HCEC 1CT (cell line): ENCODE measurements at places on chromosomes 5 and 9.

- no peak for DNase-seq
Measured at GRCh38 chr9:75591972-75592371, 298.5 kb upstream of the PCSK5 start.

GRCh38 chr9:128033609-128034008 lies 33.5 kb downstream of the NAIF1 start:
- no peak for DNase-seq

DNA sequence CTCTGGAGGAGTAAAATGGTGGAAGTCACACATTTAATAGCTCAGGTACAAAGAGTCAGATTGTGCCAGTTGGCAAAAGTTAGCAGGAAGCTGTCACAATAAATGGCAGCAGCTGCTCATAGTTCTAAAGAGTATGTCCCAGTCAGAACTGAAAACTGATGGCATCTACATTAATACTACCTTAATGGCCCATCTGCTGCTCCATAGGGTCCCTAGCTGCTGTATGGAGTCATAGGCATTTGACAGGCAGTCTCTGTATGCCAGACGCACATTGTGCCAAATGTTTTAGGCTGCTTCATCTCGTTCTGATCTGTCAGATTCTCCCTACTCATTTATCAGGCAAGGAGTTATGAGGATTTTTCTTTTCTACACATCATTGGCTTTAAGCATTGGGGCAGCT lies 515.8 kb upstream of the ARRDC3 start:
- DNase-seq: no peak

- no peak for DNase-seq
Measured at GRCh38 chr5:134758176-134758503, 439 bp upstream of the DDX46 start.

DNA sequence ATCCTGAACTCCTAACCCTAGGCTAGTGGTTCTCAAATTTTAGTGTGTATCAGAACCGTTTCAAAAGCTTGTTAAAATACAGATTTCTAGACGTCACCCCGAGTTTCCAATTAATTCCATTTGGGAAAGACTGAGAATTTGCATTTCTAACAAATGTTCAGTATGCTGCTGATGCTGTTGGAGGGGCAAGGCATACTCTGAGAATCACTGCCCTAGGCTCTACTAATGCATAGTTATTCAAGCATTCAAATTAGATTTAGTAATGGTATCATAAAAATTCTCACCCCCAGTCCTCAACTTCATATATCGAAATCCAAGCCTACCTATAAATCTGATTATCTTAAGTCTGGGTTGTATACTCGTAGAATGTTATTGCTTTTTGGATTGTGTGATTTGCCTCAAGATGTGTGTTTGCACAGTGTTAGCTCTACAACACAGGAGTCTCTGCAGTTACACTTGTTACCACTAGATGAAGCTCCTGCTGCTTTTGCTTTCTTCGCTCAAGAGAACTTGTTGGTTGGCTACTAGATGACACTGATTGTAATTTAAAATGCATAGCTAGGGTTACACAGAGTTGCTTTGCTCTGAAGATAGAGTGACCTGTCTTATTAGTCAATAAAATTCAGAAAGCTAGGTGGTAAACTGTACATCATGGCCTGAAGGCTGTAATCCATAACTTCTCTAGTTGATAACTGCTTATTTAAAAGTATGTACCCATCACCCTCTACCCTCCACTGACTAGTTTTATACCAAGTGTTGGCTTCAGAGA lies 7.5 kb upstream of the ERAP2 start:
- peak; percentile 74 for DNase-seq

- DNase-seq: no peak
Measured at GRCh38 chr5:140806834-140807775, at the start of gene PCDHA4. Gene PCDHA4 (plus strand): TSS chr5:140807068.
